ENCODE measurements at places on chromosomes 3 and 15.

- DNase-seq = no peak
Observed at GRCh38 chr3:155815030-155815545, 9.0 kb upstream of the C3orf33 start.

- DNase-seq = no peak
Observed at GRCh38 chr3:102074946-102075345, 225.6 kb downstream of the NFKBIZ start.

- DNase-seq = no peak
Observed at GRCh38 chr15:61871926-61872522, 188.2 kb downstream of the VPS13C start.

DNA sequence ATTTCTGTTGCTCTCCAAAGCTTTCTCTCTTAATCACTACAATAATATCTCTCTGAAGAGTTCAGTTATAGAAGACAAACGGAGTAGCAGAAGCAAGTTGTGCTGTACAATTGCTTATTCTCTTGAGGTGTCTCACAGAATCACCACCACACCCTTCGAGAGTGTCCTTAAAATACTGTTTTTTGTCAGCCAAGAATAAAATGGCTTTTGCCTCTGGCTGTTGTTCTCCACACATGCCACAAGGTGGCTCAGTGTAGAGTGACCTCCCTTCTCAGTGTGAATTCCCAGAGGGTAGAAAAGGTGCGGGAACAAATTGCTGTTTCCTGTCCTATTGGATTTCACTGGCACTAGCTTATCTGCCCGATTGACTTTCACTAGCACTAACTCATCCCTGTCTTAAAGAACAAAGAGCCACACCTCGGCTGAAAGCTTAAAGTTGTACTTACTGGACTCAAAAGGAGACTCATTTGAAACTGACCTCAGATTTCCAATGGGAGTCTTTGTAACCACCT lies 134.2 kb upstream of the SATB1 start:
- no peak for DNase-seq

DNA sequence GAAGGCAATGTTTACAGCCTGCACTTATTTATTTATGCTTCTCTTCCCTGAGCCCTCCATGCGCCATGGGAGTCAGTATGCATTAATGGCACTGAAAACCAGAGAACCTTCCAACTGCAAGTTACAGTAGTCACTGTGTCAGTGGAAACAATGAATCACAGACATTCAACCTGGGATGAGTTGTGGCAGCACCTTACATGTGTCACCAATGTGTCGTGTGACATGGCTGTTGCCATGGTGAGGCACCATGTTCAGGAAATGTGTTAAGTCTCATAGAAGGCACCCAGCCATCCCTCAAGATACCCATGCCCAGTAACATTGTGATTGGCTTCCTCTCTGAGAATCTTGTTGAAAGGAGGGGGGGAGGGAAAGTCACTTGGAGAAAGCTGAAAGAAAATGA lies 105.0 kb downstream of the FOXP1 start:
- DNase-seq = no peak

DNA sequence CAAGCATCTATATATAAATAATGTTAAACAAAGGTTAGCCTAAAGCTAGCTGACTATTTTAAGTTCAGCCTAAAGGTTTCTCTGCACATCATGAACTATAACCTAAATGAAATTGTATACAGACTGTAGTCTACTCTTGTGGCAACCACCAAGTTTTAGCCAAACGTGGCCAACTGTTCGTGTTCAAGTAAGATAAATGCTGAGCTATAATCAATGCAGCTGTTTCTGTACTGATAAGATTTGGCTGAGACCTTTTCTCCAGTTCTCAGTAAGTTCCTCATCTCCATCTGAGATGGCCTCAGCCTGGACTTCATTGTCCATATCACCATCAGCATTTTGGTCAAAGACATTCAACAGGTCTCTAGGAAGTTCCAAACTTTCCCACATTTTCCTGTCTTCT lies 43.7 kb upstream of the IGSF10 start:
- no peak for DNase-seq

- DNase-seq = no peak
Observed at GRCh38 chr3:139558351-139559266, 19.1 kb upstream of the RBP1 start.

- no peak for DNase-seq
Observed at GRCh38 chr3:6242104-6242503, 618.8 kb upstream of the GRM7 start.
